HT-29 (cell line): ENCODE measurements at places on chromosomes 6 and 20. TPM values are rescaled to one million over a fixed set of nuclear protein-coding genes. Genes with fewer than 3 reads are reported as not detected.

GRCh38 chr6:142387997-142388815, 86.4 kb downstream of the ADGRG6 start:
- peak; percentile 67 for DNase-seq

- no peak for DNase-seq
Observed at GRCh38 chr20:47857187-47857568, 71.9 kb upstream of the SULF2 start.

- peak; percentile 28 for DNase-seq
Observed at GRCh38 chr6:111573131-111573883, 32.4 kb downstream of the TRAF3IP2 start.

GRCh38 chr6:157569543-157569942, 188.6 kb downstream of the ZDHHC14 start:
- DNase-seq, result no peak

DNA sequence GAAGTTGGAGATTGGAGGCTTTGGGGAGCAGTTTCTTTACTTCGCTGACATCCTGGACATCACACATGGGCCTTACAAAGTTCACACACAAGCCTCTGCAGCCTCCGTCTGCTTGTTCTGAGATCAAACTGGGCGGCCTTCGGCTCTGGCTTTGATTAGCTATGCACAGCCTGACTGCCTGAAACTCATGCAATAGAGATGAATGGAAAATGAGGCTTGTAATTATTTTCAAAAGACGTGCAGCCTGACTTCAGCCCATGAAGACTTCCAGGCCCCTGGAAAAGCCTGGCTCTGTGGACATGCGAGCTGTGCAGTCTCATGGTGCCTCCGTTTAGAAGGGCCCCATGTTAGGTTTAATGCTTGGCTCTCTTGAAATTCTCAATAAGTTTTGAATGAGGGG, 480.5 kb upstream of the SULF2 start:
- no peak for DNase-seq

- no peak for DNase-seq
Observed at GRCh38 chr20:43981540-43981939, 66.9 kb downstream of the TOX2 start.

- DNase-seq, result peak; percentile 24
Observed at GRCh38 chr6:150293423-150294173, 75.2 kb upstream of the IYD start.

GRCh38 chr20:50823319-50823718, 28.5 kb downstream of the BCAS4 start:
- no peak for DNase-seq

DNA sequence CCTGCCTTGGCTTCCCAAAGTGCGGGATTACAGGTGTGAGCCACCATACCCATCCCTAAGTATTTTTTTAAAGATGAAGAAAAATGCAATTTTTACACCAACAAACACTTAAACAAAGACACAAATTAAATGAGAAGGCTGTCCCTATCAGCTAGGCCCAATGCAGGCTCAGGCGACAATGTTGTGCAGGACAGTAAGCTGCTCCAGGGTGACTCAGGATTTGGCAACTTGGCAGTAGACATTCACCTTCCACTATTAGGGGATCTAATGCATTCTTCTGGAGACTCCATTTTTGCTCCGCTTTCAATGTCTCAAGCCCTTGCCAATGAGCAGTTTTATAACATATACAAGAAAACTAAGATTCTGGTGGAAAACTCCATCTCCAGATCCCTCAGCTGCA, 19.7 kb downstream of the NDRG3 start:
- DNase-seq, result no peak

DNA sequence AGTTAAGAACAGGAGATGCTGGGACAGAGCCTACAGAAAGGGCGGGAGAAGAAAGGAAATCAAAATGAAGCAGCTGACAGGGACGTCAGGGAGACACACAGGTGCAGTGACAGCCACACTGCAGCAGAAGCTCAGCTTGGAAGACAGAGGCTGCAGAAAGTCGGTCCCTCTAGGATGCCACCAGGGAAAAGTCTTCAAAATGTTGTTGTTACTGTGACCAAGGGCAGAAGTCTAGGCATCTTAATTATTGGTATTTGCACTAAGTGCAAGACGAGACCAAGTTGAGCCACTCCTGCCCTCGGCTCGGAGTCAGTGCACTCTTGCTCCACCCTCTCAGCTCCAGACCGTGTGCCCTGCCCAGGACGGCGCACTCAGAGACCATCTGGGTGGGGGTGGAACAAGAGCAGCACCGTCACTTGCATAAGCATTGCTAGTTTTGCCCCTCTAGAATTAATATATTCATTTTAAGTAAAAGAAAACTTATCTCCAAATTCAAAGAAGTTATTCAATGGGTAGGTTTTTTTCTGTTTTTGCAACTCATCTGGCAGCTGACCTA, 2.6 kb downstream of the PRR18 start:
- DNase-seq, result no peak

- DNase-seq, result no peak
Observed at GRCh38 chr20:13141546-13141945, 79.5 kb upstream of the ISM1 start.

- DNase-seq, result no peak
Observed at GRCh38 chr20:56698749-56699148, 69.6 kb downstream of the TFAP2C start.

DNA sequence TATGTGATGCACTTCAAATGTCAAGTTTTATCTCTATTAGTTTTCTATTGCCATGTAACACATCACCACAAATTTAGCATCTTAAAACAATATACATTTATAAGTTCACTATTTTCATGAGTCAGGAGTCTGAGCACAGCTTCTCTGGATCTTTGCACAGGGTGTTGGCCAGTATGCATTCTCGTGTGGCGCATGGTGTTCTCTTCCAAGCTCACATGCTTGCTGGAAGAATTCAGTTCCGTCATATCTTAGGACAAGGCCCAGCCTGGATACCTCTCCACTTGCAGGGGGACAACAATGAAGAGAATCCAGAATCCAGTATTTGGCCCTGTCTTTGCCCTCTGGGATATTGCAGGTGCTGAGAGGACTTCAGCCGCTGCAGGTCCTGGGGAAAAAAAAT, 51.0 kb upstream of the ECI2 start:
- DNase-seq, result no peak

DNA sequence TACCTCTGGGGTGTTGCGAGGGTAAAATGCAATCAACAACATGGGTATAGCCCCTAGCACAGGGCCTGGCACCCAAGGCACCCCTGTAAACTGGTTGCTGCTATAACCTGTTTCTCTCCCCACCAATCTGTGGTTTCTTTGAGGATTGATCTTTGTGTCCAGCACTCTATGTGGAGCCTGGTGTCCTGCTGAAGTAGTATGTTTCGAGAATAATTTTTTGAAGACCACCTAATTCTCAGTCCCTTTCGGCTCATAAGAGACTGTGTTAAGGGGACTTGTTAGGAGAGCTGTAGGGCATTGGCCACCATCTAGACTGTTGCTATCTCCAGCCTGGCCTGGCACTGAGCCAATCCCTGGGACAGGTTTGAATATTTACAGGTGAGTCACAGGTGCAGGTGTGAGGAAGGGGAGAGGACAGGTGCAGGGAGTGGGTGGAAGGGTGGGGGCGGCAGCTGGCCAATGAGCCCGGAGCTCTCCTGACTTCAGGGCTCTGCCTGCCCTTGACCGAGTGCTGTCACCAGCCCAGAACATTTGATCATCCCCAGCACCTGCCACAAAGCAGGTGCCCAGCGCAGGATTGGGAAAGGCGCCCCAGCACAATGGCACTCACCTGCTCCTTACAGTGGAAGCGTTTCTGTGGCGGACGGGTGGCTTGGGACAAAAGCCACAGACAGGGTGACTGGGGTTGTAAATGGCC, 8.1 kb upstream of the C20orf144 start:
- peak; percentile 98 for DNase-seq

DNA sequence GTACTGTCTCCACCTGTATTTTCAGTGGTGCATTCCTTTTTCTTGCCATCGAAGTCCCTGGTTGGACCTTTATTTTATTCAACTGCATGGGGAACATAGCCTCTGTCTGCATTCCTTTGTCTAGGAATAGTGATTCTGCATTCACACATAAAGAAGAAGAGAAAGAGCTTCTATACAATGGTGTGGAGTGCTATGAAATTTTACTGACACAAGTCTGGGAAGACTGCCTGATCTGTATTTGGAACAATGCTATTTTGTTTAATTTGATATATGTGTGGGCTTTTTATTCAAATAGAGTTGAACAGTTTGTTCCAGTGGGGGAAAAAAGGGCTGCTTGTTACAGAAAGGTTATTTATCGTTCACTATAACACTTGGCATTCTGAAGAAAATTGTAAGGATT, 375.7 kb upstream of the POU3F2 start:
- DNase-seq, result no peak

GRCh38 chr6:37532122-37532521, 32.4 kb upstream of the CCDC167 start:
- DNase-seq, result no peak

- no peak for DNase-seq
Observed at GRCh38 chr6:47239546-47239945, 70.2 kb downstream of the TNFRSF21 start.

DNA sequence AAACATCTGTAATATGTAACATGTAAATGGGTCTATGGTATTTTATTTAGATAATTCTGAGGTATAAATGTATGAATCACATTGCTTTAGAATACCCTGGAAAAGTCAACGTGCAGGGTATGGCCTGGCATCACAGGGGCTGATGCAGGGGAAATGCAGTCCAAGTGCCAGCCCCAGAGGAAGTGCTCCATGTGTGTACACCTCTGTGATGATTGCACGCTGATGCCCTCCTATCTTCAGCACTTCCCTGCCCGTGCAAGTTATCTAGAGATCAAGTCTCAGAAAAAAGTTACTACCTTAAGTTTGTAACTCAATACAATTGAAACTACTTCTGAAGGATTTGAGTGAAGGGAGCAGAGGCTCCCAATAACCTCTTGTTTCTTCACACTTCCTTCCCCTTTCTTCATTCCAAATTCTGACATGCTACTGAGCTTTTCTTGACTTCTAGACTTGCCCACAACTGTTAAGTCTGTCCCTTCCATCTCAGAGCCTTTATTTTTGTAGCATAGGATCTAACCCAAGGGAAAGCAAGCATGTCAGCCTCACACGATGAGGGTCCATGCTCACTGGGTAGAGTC, 2.2 kb downstream of the SMLR1 start:
- DNase-seq, result no peak

DNA sequence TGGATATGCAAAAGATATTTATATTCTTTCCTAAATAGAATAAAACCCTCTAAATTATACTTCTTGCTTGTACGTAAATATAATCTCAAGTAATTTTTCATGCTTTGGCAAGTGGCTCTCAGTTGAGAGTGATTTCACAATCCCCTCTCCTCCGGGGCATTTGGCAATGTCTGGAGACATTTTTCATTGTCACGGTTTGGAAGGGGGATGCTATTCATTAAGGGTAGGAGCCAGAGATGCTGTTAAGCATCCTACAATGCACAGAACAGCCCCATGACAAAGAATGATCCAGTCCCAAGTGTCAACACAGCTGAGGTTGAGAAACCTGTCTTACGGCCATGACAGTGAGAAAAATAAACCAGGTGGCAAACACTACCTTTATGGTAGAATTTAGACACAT, 75.7 kb downstream of the AGPAT4 start:
- no peak for DNase-seq

DNA sequence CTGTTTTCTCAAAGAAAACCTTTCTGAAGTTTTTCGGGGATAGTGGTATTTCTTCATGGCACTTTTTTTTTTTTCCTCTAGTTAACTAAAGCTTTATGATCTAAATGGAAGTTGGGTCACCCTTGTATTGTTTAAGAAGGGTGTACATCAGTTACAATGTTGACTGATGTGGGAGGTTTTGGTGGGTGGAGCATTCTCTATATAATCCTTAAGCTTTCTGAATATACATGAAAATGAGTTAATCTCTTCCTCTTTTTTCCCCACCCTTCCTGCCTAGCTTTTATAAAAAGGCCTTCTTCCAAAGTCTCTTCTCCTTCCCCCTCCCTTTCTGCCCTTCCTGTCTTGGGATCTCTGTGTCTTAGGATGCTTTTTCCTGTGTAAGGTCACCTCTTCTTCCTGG, 47.2 kb downstream of the DHX35 start:
- no peak for DNase-seq

DNA sequence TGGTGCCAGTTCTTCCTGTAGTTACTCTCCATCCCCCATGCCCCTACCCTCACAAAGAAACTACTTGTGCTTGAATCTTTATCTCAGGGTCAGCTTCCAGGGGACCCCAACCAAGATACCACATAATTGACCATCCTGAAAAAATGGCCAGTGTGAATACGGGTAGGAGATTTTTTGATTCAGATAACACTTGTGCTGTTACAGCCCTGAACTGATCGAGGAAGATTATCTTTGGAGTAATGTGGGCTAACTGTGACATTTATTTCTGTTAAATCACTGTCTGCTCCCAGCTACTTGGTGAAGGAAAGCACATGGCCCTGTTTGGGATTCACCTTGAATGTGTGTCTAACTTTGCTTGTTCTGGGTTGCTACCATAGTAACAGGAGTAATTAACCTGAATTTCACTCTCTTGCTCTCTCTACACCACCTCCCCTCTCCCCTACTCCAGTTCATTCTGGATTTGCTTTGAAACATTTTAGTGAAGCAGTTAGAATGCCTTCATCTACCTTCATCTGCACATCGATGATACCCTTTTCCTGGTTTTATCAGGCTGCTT, 219.6 kb upstream of the CHD6 start:
- no peak for DNase-seq

DNA sequence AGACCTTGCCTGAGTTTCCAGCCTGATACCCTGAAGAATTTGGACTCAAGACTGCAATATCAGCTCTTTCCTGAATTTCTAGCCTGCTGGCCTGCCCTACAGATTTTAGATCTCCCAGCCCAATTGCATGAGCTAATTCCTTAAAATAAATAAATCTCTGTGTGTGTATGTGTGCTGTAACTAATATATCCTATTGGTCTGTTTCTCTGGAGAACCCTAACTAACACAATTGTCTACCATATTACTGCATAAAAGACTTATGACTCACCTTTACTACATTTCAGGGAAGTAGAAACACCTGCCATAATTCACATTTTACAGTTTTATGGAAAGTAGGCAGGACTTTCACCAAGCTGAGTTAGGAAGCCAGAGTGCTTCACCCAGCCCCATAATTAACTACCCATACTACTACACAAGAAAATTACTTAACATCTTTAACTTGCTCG, 90.7 kb upstream of the BEND6 start:
- DNase-seq, result peak; percentile 69

DNA sequence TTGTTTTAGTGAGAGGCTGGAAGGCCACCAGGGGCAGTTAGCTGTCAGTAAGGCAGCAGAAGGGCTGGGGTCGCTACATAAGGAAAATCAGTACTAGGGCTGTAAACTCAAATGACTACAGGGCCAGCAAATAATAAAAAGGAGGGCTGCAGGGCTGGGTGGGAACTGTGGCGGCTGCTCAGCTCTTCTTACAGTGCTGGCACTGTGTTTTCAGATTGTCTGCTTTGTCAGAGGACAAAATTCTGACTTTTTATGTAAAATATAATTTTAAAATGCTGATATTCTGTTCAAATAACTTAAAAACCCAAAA, 23.2 kb downstream of the HLA-A start:
- no peak for DNase-seq

GRCh38 chr6:34272013-34272926, 23.5 kb upstream of the SMIM29 start:
- DNase-seq, result no peak

Gene BMP5
- total RNA-seq, result not detected in 2 replicates

Gene ADGRF5
- total RNA-seq, result 0.05 TPM in 1 of 2 replicates, not detected in the other

Gene GABRR1
- not detected in 2 replicates for total RNA-seq

Gene WFDC12
- not detected in 2 replicates for total RNA-seq

Gene SYNJ2
- 26.9 and 27.5 TPM in 2 replicates for total RNA-seq

Gene PMEPA1
- total RNA-seq, result 47.7 and 66.2 TPM in 2 replicates

Gene EPHA7
- not detected in 2 replicates for total RNA-seq

Gene ZBTB46
- 3.3 and 5.3 TPM in 2 replicates for total RNA-seq

Gene NKAIN4
- total RNA-seq, result not detected in 2 replicates

Gene RNGTT
- total RNA-seq, result 12.9 and 14.0 TPM in 2 replicates
